ENCODE measurements at places on chromosomes 7 and 10. TPM values are rescaled to one million over a fixed set of nuclear protein-coding genes. Genes with fewer than 3 reads are reported as not detected.

The ITIH5 gene
- total RNA-seq = 0.08 TPM

The FAM25G gene
- not detected for total RNA-seq

The GJD4 gene
- total RNA-seq = not detected

The BAG3 gene
- total RNA-seq = 157 TPM

The ELOVL3 gene
- total RNA-seq = 0.22 TPM

The PDLIM1 gene
- 156 TPM for total RNA-seq

The TRPV5 gene
- total RNA-seq = not detected

The OR2A12 gene
- not detected for total RNA-seq

The FAM25A gene
- not detected for total RNA-seq

The SEMA3C gene
- 76.0 TPM for total RNA-seq

The SYT15 gene
- 2.8 TPM for total RNA-seq

The GCK gene
- not detected for total RNA-seq

The LRRC18 gene
- total RNA-seq = not detected

The ARHGEF35 gene
- total RNA-seq = 0.23 TPM

The C10orf62 gene
- total RNA-seq = not detected

The RBAK gene
- total RNA-seq = 7.1 TPM

The PIK3AP1 gene
- total RNA-seq = 0.92 TPM

The PRSS37 gene
- total RNA-seq = not detected

The HOXA10 gene
- total RNA-seq = 8.6 TPM

Measured in A549 treated with DMSO at 1 μM for 4 hours (cell line).